Stimulated activated CD8-positive, alpha-beta memory T cell treated with anti-CD3 and anti-CD28 coated beads, Interleukin-15, amount 100 ng/mL, for 4 hours (primary cell): ENCODE measurements at places on chromosomes 12 and 14.

DNA sequence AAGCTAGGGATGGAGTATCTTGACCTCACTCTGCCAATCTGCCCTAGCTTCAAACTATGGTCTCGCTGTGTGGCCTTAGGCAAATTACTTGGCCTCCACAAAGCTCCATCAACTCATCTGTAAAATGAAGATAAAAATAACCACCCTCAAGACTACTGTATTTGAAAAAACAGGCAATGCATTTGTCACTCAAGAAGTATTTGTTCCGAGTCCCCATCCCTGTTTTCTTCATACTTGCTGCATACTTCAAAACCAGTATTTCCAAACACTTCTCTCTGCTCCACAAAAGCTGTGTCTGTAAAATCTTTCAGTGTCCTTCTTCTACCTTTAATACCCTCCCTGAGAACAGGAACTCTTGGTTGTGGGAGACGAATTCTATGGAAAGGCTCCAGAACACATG, 47.9 kb downstream of the GTF2A1 start:
- DNase-seq: no peak

DNA sequence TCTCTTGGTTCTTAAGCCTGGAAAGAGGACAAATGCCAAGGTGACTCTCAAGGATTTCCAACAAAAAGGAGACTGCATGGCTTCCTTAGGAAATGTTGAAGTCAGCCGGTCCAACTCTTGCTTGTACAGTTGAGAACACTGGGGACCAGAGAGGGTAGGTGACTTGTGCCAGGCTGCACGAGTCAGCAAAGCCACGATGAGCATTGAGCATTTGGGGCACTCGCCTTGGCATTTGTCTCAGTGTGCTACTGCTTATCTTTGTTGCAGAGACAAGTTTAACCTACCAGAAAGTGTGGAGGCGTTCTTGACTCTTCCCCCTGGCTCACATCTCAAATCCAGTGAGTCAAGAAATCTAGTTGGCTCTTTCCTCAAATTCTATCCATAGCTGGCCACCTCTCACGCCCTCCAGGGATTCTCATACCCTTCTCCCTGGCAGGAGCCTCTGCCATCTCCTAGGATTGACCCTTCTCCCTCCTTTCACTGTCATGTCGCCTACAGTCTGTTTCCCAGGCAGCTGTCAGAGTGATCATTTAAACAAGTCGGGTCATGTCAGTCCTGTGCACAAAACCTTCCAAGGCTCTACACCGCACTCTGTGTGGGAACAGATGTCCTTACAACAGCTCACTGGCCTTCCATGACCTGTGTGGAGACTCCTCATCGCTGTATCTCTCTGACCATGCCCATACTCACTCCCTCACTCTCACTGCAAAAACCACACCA, 17.2 kb upstream of the KRT83 start:
- DNase-seq: no peak

DNA sequence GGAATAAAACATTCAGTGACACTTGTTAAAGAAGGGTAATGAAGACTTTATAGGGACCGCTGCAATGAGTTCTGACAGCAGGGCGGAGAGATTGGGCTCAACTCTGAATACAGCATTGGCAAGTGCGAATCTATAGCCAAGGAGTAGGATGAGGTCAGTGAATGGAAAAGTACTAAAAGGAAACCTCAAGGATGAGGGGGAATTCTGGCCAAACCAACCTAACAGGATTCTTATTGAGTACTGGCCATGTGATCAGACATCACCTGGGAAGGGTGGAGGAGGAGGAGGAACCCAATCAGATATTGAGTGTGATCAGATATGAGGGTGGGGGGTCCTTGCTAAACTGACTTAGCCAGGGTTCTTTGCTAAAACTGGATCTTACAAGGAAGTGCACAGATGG, 31.0 kb downstream of the DRAM1 start:
- no peak for DNase-seq

- DNase-seq: no peak
These were observed 10.1 kb downstream of the ISM2 start for GRCh38 chr14:77488558-77488957.

DNA sequence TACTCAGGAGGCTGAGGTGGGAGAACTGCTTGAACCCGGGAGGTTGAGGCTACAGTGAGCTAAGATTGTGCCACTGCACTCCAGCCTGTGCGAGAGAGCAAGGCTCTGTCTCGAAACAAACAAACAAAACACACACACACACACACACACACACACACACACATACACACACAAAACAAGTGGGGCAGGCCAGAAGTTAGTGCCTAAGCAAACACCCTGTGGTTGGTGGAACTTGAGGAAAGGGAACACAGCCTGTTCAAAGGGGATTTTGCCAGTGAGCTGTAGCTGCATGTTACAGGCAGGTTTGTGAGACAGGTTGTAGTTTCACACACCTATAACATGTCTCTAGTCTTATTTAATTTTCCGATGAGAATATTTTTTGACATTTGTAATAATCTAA, 175.3 kb upstream of the CLEC14A start:
- no peak for DNase-seq

GRCh38 chr12:122001466-122002209, 20.0 kb upstream of the BCL7A start:
- no peak for DNase-seq

- DNase-seq: no peak
These were observed 61.9 kb upstream of the IFNG-AS1 start for GRCh38 chr12:67927324-67927723.

GRCh38 chr12:121579981-121580868, 598 bp downstream of the KDM2B start:
- peak; percentile 34 for DNase-seq
